Activated T-helper 1 cell treated with Interleukin-2 at 50 U/mL for 16 hours (primary cell): ENCODE measurements at places on chromosomes 7 and 10.
A peak's percentile ranks its signal among the peaks of the same experiment; 100 is the strongest.

GRCh38 chr10:124153023-124153826 is 59.8 kb upstream of the CHST15 start:
- DNase-seq, result peak; percentile 24

GRCh38 chr7:95596198-95597063 is at the start of gene PDK4:
TSS of gene PDK4 (minus strand) at chr7:95596516. CDS start at chr7:95596293, 223 bp downstream.
- DNase-seq, result no peak

DNA sequence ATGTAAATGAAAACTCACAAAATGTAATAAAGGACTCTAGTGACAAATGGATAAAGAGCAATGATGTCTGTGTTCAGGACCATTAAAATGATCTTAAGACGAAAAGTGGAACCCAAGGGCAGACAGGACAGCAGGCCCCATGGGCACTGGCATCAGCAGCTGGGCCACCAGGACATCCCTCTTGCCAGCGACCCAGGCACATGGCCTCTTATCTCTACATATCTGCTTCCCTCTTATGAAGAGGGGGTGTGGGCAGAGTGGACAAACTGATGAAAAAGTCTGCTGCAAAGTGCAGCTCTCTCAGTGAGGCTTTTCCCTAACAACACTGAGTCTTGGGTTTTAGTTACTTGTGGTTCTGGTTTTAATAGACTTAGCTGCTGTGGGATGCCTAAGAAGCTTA is 44.8 kb upstream of the ANKRD1 start:
- DNase-seq, result no peak

- DNase-seq, result no peak
Measured at GRCh38 chr7:46343802-46344201, 422.7 kb upstream of the IGFBP3 start.

DNA sequence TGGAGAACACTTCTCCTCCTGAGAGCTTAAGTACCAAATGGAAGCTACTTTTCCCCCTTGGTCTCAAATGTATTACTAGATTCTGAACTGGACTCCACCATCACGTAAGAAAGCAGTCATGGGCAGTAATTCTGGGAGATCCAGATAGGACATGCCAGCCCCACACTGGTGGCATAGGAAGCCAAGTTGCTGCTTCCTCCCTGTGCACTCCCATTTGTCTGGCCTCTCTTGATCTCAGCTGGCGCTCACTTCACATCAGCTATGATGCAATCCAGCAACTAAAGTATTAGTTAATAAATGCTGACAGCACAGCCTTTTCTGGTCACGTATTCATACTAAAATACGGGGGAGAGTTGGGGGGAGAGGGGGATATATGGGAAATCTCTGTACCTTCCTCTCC is 3.4 kb upstream of the IL6 start:
- no peak for DNase-seq

DNA sequence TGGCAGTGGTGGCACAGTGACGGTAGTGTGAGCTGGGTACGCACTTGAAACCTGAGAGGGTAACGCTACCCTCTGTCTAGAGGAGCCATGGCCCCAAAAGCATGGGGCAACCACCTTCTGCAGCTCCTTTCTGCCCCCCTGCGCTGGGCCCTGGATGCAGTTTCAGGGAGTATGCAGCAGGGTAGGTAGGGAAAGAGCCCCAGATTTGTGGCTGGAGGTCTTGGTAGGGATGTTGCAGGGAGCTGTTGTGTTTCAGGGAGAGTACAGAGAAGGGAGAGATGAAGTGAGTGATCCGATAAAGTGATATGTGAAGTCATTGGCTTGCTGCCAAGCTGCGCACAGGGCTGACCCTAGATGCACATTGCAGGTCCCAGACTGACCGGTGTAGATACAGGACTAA is 2.7 kb upstream of the PGAM2 start:
- DNase-seq, result no peak

DNA sequence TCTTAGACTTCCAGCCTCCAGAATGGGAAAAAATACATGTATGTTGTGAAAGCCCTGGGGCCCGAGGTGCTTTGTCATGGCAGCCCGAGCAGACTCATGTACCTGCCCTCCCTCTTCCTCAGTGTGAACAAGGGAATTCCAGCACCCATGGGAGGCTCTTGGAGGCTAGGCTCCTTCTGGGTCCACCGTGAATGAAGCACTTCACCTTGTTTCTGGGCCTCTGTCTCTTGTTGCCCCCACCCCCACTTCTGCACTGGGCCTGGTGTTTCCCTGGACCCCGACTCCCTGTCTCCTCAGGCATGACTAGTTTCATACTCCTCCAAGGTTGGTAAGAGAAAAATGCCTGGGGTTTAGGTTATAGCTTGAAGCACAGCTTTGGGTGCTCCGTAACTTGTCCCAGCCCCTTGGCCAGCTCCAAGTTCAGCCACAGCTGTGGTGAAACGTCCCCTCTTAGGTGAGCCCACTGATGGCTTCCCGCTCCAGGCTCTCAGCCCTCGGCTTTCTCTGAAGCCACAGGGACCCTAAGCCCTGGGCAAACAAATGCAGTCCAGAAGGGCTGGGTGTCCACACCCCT is 30.2 kb upstream of the ARHGAP22 start:
- DNase-seq, result no peak

DNA sequence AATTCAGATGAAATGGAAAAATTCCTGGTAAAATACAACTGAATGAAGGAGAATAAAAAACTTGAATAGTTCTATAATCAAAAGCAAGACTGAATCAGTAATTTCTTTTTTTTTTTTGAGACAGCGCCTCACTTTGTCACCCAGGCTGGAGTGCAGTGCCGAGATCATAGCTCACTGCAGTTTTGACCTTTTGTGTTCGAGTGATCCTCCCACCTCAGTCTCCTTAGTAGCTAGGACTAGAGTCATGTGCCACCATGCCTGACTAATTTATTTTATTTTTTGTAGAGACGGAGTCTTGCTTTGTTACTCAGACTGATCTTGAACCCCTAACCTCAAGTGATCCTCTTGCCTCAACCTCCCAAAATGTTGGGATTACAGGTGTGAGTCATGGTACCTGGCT is 26.1 kb downstream of the SYPL1 start:
- no peak for DNase-seq

DNA sequence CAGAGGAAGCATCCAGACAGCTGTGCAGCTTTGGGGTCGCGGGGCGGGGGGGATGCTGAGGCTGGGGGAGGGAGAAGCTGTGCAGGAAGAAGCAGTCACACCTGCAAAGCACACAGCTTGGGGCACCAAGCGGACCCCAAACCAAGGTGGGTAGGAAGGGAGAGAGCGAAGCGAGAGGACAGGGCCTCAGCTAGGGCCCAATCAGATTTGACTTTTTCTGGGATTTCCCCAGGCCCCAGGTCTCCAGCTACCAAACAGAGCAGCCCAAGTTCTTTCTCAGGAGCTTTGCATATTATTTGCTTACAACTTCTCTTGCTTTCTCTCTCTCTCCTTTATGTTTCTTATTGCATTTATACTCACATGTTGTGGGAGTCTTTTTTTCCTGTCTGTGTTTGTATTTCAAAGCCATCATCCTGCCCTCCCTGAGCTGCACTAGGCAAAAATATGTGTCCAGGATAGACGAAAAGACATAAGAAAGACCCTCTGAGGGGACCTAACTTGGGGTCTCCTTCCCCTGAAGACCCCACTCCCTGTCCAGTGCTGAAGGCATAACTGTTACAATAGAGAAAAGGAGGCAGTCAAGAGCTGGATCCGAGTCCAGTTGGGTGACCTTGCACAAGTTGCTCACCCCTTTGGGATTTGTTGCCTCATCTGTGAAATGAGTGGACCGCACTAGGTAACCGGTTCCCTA is 50.6 kb upstream of the SMNDC1 start:
- DNase-seq, result no peak

DNA sequence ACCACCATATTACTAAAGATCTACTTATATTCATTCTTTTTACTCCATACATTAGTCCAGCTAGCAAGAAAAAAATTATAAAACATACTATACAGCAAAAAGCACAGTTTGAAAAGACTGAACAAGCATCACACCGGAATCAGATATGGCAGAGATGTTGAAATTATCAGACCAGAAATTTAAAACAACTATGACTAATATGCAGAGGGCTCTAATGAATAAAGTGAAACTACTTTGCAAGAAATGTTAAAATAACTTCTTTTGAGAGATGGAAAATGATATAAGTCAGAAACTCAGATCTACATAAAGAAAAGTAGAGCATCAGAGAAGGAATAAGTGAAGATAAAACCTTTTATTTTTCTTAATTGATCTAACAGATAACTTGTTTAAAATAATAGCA is 50.9 kb downstream of the SGCE start:
- no peak for DNase-seq

GRCh38 chr10:9294865-9295264 is 1240.4 kb downstream of the GATA3 start:
- no peak for DNase-seq

DNA sequence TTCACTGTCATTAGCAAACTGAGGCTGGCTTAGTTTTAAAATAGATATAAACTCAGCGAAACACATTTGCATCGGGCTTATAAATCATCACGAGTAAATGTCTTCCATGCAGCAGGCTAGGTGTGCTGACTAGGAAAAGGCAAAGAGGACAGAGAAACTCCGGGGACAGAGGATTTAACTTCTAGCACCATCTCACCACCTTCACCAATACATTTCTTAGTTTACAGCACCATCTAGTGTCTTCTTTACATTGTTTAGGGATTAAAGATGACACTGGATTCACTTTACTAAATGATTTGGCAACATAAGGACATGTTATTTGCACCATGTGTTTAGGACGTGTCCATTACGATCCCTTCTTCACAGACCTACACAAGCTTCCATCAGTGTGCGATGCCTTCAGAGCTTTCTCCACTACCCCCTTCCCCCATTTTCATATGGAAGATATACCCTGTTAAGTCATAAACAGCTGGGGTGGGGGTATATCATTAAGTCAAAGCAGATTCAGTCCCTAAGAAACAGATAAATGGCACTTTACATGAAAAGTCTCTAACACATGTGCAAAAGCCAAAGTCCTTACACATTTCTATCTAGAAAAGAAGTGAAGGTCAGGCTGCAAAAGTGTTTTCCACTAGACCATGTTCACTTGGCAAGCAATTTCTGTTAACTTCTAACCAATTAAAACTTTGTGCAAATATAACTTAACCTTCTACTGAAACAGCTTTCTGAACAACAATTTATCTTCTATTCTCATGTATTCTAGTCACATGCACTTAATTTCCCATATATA is 103.3 kb downstream of the GRB10 start:
- DNase-seq, result no peak
